T1000 (cell line): ENCODE measurements at places on chromosomes 7 and 10.

GRCh38 chr7:67725423-67725822 is 728.8 kb downstream of the TYW1 start:
- DNase-seq: no peak

DNA sequence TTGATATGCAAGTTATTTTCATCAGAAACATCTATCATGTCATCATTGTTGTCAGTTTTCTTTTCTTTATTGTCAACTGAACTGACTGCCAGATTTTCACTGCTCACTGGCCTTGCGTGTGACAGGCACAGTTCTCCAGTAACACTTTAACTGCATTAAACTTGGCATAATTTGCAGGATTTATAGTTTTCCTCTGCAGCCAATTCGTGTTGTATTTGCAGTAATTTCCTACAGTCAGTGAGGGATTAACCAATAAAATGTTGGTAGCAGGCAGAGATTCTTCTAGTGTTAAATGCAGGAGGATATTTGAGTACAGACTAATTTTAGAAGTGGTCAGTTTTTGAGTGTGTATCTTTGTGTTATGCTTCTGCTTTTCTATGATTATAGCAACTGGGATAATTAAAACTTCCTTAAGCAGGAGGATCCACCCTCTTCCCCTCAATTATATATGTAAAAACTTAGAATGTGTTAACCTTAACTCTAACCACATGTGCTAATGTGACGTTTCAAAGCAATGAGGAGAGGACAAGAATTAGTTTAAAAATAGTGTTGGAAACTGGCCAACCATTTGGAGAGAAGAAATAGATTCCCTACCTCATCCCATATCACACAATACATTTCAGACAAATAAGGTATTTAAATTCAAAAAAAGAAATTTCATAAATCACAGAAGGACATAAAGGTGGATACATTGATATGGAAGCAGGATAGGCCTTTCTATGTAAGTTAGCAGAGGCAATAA is 365.5 kb upstream of the BMPER start:
- DNase-seq: no peak

DNA sequence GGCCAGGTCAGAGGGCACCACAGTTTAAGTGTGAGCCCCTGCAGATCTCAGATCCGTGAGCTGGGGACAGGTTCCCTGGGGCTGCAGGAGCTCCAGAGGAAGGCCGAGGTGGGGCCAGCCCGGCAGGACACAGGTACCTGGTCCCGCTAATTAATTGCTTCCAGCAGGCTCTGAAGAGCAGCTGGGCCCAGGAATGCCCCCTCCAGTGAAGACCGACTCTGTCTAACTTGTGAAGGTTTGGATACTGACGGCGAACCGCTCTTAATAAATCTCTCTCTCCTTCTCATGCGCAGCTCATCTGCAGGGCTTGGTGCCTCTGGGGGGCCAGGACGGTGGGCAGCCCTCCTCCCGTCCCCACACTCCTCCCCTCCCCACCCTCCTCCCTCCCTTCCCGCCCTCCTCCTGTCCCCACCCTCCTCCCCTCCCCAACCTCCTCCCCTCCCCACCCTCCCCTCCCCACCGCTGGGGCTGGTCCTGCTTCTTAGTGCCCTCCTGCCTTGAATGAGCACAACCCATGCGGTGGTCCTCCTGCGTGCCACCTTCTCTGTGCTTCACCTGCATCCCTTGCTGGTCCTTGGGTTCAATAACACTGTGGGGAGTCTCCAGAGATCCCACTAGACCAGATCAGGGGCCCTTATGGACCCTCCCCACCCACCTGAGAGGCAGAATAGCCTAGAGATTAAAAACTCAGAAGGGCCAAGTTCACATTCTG is 38.3 kb downstream of the PDGFA start:
- no peak for DNase-seq

GRCh38 chr10:129397198-129397974 is 69.7 kb upstream of the MGMT start:
- DNase-seq: no peak

- DNase-seq: no peak
Observed at GRCh38 chr10:44619521-44619920, 234.6 kb upstream of the CXCL12 start.

GRCh38 chr10:60488111-60488669 is 98.5 kb upstream of the ANK3 start:
- DNase-seq: no peak

DNA sequence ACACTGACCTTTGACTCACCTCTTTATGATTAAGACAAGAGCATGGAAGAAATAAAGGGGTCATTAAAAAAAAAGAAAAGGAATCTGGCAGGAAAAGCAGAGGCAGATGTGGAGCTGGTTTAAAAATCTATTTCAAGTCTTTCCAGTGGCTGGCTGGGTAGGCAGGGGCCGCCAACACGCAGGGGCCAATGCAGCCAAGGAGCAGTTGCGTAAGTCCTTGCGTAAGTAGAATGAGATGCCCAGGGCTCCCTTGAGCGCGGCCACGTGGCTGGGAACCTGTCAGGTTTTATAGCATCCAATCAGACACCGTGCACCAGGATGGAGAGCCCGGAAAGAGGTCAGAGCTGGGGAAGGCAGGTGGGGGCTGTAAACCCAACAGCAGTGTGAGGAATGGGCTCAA is 123.8 kb upstream of the INSYN2A start:
- DNase-seq: no peak

GRCh38 chr7:5173496-5173895 is 16.5 kb upstream of the WIPI2 start:
- no peak for DNase-seq

GRCh38 chr7:14717816-14718215 is 184.7 kb downstream of the DGKB start:
- DNase-seq: no peak

GRCh38 chr7:112789453-112789816 is 758 bp downstream of the TMEM168 start:
- no peak for DNase-seq

GRCh38 chr7:21054427-21055112 is 267.9 kb upstream of the SP8 start:
- no peak for DNase-seq

DNA sequence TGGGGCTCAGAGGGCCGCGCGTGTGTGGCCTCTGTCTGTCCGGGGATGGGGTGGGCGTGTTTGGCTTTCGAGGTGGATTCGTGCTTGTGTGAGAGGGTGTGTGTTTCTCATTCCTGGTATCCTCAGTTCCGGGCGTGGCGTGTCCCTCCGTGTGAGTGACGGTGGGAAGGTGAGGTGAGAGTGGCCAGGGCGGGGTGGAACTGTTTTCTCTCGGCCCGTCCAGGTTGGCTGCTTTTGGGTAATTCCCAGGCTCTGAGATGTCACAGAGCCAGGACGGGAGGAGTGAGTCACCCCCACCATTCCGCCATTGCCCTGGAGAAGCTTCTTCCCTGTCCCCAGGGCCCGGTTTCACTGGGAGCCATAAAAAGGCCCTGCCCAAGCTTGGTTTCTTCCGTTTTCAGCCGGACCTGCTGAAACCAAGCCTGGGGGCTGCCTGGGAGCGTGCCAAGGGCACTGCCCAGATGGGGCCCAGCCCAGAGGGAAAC is 21.3 kb upstream of the CLDN4 start:
- peak; percentile 1 for DNase-seq

- no peak for DNase-seq
Observed at GRCh38 chr7:95632609-95633008, 36.3 kb upstream of the PDK4 start.

- DNase-seq: no peak
Observed at GRCh38 chr10:113980408-113981087, 63.1 kb upstream of the ADRB1 start.

DNA sequence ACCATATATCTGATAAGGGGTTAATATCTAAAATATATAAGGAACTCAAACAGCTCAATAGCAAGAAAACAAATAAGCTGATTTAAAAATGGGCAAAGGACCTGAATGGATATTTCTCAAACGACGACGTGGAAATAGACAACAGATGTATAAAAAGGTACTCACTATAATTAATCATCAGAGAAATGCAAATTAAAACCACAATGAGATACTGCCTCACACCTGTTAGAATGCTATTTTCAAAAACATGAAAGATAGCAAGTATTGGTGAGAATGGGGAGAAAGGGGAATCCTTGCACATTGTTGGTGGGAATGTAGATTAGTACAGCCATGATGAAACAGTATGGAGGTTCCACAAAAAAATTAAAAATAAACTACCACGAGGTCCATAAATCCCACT is 163.2 kb downstream of the DKK1 start:
- no peak for DNase-seq

DNA sequence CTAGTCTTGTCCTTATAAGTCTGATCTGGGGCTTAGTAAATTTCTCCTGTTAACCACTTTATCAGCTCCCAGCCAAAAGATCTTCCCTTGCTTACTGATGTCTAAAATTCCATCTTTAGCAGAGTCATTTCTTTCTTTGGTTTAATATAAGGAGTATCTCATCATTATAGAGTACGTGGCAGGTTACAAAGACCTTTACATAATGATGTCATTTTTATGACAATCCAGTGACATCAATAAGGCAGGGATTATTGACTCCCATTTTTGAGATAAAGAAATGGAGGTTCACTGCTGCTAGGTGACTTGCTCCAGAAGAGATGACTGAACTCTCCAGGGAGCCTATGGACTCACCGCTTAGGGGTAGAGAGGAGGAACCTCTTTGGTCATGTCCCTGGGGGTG is 8.1 kb upstream of the IFRD1 start:
- DNase-seq: no peak

DNA sequence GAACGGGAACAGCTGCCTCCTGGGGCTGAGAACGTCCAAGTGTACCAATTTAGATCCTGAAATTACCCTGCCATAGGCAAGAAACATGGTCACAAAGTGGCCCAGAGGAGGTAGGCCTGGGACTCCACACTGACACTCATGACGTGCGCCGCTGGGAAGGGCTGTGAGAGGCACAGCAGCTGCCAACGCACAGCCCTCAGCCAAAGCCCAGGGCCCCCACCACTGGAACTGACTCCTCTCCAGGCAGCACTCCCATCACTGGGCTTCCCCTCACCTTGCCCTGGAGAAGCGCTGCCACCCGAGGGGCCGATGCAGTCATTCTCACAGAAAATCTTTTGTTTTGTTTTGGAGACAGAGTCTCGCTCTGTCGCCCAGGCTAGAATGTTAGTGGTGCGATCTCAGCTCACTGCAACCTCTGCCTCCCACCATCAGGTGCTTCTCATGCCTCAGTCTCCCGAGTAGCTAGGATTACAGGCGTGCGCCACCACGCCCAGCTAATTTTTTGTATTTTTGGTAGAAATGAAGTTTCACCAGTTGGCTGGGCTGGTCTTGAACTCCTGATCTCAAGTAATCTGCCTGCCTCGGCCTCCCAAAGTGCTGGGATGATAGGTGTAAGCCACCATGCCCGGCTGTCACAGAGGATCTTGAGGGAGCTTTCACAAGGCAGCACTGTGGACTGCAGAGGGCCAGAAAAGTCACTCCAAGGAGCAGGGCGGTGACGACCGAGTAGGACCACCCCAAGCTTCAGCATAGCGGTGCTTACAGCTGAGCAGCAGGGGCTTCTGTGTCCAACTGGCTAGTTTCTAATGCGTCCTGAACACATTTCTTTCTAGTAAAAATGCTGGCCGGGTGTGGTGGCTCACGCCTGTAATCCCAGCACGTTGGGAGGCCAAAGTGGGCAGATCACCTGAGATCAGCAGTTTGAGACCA is 13.5 kb downstream of the GUSB start:
- no peak for DNase-seq

DNA sequence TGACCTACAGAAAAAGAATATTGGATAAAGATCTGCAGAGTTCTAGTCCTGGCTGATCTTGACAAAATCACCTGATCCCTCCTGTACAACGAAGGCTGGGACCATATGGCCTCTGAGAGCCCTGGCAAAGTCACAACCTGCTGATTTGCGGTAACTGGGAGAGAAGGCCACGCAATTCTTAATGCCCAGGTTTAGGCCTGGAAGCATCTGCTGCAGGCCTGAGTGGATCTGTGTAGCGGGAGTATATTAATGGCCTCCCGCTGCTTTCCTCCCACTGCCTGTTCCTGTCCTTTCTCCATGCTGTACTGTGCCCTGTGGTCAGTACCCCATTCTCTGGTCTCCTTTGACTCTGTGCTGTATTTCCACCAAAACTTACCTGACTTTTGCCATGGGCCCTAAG is 24.2 kb downstream of the AKR1B1 start:
- DNase-seq: no peak

GRCh38 chr10:42783181-42783549 is 570 bp downstream of the BMS1 start:
- no peak for DNase-seq

DNA sequence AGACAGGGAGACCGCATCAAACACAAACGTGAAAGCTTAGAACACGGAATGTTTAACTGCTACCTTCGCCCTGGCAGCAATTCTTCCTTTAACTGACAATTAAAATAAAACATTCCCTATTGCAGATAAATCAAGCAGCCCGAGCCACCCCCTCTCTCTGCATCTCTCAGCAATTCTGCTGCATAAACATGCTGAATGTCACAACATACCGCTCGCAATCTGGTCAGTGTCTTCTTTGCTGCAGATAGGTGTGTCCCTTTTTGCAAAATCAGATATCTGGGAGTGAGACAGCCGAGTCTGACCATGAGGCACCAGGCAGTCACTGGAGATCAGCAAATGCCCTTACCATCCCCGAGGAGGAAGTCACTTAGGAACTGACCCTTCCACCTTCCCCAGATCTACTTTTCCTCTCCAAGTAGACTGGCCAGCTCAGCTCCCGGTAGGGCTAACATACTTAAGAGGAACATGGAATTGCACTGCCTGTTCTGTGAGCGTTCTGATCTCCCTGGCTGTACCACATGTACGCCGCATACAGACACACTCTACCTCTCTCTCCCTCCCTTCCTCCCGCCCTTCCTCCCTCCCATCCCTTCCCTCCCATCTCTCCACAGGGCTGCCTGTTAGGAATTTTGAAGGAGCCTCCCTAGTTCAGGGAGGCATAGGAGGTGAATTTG is at the start of gene FRMD4A:
Gene FRMD4A (minus strand): TSS at position 537 of the 674 bp plus-strand sequence.
- DNase-seq: no peak

DNA sequence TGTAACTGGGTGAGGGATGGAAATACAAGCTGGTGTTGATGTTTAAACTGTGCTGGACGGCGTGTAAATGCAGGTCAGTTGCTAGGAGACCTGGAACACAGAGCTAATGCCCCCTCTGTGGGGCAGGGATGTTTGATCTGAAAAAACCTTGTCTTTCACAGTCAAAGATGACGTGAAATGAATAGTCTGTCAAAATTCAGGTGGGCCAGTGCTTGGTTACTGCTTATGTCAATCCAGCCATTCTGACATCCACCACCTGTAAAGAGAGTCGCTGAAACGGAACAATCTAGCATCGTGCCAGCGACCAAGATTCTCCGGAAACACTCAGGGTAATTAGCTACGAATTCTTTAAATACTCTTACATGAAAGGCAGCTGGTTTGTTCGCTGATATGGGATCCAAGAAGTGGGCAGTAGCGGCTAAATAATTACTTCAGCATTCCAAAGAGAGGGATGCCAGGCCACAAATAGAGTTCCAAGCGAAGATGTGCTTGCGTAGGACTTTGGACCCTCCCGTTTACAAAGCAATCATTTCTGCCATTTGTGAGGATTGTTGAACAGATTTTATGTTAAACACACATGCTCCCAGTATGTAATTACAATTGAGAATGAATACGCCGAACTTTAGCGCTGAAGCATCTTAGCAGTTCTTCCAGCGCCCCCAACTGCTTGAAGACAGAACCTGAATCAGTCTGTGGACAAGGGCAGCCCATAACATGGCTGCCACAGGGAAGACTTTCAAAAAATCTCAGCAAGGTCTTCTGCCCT is 7.3 kb upstream of the ASB4 start:
- DNase-seq: no peak
